ENCODE measurements at places on chromosomes 2 and 18.

GRCh38 chr2:28381225-28382180, 11.2 kb upstream of the FOSL2 start:
- DNase-seq = no peak

DNA sequence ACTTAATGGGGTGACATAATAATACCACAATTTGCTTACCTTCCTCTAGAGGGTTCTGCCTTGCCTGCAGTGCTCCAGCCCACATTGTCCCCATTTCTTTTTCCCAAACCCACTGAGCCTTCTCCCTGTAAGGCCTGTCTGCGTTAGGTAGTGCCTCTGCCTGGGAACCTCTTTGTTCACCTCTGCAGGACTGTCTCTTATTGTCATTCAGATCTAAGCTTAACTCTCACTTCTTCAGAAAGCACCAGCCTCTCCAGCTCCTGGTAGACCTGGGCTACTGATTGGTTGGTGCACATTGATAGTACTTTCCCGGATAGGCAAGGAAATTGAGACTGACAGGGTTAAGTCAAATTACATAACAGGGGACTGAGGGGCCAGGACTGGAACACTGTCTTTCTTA, 49.1 kb downstream of the CCDC85A start:
- DNase-seq = no peak

DNA sequence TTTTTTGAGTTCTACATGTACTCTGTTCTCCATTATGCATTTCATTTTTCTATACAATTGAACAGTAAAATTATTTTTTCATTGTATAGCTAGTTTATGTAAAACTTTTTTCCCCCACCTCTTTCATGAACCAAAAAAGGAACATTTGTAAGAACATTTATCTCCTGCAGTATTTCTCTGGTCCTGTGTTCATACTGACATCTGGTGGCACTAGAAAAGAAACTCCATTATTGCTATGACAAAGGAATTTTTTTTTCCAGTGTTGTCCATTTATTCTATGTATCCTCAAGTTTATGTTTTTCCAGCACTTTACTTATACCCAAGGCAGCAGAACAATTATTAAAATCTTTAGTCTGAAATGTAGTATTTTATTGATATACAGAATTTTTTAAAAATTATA, 27.4 kb upstream of the CHAC2 start:
- no peak for DNase-seq

GRCh38 chr2:64859312-64860212, 129.6 kb upstream of the SLC1A4 start:
- no peak for DNase-seq

DNA sequence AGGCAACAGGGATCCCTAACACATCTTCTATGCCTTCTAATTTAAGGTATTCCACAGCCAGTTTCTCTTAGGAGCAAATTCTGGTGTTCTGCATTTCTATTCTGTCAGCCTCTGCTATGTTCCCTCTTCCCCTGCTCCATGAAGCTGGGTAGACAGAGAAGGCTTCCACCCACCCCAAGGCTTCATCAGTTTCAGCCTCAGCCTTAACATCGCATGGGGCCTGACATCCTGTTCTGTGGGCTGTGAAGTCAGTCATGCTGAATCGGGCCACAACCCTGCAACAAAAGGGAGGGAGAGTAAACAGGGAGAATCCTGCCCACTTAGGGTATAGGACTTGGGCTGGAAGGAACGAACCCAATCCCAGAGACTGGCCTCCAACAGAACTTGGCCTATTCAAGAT, 70.6 kb upstream of the PPM1B start:
- DNase-seq = no peak

GRCh38 chr2:201968476-201968875, 65.2 kb upstream of the FZD7 start:
- no peak for DNase-seq

- no peak for DNase-seq
Observed at GRCh38 chr2:139622691-139623090, 842.5 kb upstream of the NXPH2 start.

DNA sequence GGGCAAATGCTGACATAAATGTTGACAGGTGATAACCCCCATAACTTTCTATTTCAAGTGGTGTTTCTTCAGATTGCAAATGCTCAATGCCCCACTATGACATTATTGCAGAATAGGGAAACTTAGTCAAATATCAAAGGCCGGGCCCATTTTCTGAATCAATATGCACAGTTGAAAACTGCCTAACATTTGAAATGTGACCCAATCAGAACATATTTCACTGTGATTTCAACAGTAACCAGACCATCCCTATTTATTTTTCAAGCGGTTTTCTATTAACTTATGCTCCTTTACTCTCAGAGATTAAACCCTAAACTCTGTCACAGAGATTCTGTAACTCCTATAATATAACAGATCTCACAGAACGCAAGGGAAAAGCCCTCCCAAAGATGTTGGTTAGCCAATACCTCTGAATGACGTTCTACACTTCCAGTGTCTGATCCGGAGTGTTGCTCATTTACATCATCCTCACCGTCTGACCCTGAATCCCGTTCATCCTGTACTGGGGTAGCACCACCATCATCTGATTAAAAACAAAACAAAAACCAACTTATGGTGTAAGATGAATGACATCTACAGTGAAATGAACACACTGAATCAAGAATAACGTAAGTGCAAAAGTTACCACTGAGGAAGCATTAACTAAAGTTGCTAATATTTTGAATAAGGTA, 2.9 kb downstream of the IWS1 start:
- no peak for DNase-seq

DNA sequence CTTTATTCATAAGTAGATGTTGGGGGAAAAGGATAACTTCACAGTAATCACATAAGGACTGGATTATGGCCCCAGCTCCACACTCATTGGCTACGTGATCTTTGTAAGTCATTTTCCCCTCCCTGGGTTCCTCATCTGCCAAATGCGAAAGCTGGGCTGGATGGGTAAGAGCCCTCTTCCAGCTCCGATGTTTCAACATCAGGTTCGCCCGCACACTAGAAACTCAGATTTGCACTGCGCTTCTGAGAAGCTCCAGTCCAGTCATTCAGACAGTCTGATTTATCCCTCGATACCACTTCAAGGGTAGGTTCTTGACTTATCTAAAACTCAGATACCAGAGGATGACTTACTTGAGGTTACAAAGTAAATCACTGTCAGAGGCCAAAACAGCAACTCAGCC, 31.0 kb upstream of the RMDN2 start:
- DNase-seq = no peak

DNA sequence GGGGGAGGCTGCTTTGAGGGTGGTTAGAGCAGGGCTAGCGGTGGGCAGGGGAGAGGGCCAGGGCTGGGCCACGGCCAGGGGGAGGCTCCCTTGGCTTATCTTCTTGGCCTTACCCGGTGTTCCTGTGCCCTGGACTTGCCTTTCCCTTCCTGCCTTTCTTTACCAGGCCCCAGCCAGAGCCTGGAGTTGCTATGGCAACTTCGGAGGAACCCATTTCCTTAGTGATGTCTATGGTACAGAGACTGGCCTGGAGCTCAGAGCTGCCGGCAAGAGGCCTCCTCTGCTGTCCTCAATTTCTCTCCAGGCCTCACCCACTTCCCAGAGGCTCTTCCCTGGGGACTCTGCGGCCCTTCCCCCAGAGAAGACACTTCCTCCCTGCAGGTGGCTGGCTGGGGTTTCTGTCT, 11.5 kb downstream of the SPEG start:
- DNase-seq = no peak

Data from stimulated activated CD8-positive, alpha-beta memory T cell treated with anti-CD3 and anti-CD28 coated beads, Interleukin-7, amount 100 ng/mL, for 4 hours (primary cell).